Bone marrow (tissue), 2 donors: ENCODE measurements at places on chromosomes 4 and X.
A peak's percentile ranks its signal among the peaks of the same experiment; 100 is the strongest.

GRCh38 chrX:39470588-39471407 lies 627.0 kb downstream of the BCOR start:
- DNase-seq, result no peak

GRCh38 chr4:73187325-73187724 lies 71.3 kb downstream of the ANKRD17 start:
- DNase-seq, result no peak

- DNase-seq, result peak; percentile 64
These were observed 106.0 kb upstream of the NDST4 start for GRCh38 chr4:115219315-115219860.

DNA sequence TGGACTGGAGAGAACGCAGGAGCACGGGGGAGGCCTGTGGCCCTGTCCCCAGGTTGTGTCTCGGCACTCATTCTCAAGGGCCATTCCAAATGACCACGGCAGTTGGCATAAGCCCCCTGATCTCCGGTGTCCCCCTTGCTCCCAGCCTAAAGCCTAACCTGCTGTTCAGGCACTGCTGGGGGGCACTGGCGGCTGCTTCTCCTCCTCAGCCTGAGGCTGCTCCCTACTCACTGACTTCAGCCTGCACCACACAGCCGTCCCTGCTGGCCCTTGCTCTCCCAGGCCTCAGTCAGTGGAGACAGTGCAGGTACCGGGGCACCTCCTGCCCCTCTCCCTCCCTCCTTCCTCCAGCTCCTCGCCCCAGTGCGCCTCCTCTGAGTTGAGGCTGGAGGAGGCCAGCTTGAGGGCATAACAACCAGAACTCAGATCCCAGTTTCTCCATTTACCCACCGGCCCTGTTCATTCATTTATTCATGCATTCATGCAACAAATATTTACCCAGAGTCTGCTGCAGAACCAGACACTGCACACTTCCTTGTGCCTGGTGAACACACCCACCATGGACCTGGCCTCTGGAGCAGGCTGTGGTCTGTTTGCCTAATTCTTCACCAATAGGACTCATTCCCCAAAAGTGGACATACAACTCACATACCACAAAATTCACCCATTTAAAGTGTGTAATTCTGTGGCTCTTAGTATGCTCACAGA lies 65.0 kb downstream of the CPZ start:
- DNase-seq, result no peak

DNA sequence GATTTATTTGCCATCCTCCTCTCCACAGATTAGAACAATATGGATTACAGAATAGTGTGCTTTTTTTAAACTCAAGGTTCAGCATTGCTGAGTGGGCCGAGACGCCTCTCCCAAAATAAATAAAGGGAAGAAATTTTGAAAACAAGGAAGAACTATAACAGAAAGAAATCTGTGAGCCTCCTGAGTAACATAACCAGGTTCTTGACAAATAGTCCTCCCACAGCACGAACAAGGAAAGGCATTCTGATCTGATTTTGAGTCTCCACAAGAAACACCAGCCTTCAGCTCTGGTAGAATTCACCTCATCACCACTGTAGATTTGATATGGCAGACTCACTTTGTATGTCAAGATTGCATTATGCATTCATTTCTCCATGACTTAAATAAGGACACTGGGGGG lies 173.6 kb downstream of the HHIP start:
- no peak for DNase-seq

GRCh38 chrX:39499996-39500395 lies 597.8 kb downstream of the BCOR start:
- DNase-seq, result no peak

DNA sequence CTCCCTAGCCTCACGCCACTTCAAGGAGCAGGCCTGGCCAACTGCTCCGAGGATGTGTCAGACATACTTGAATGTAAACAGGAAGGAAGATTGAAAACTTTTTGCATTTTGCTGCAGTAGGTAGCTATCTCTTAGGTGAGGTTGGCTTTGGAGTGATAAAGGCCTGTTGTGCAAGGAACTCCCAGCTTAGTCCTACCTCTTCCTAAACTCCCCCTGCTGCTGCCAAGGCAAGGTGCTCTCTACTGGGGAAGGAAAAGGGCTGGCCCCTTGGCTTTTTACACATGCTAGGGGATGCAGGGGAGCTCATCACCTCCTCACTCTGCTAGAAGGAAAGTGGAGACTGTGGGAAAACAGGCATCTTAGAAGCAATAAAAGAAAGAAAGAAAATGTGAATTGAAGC lies 10.7 kb upstream of the BRS3 start:
- DNase-seq, result no peak

DNA sequence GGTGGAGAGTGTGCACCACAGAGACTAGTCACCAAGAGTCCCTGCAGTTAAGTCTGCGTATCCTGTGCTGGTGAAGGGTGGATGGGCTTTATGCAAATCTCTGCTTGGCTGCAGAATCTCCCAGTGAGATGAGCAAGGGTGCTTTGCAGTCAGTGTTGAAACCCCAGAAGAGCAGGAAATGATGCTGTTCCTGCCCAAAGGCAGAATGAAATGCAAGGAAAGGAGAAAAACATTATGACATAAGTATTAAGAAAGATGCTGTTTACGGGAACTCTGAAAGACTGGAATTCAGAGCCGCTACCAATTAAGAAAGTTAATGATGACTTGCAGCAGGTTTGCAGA lies 25.4 kb upstream of the ACSL1 start:
- DNase-seq, result peak; percentile 34

DNA sequence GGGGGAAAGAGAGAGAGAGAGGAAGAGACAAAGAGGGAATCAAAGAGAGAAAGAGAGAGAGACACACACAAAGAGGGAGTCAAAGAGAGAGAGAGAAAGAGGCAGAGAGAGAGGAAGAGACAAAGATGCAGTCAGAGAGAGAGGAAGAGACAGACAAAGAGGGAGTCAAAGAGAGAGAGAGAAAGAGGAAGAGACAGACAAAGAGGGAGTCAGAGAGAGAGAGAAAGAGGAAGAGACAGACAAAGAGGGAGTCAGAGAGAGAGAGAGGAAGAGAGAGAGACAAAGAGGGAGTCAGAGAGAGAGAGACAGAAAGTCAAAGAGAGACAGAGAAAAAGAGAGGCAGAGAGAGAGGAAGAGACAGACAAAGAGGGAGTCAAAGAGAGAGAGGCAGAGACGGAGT lies 45.5 kb downstream of the MAGEA9 start:
- DNase-seq, result no peak

- no peak for DNase-seq
These were observed 226.1 kb downstream of the ADGRL3 start for GRCh38 chr4:61426229-61426628.

DNA sequence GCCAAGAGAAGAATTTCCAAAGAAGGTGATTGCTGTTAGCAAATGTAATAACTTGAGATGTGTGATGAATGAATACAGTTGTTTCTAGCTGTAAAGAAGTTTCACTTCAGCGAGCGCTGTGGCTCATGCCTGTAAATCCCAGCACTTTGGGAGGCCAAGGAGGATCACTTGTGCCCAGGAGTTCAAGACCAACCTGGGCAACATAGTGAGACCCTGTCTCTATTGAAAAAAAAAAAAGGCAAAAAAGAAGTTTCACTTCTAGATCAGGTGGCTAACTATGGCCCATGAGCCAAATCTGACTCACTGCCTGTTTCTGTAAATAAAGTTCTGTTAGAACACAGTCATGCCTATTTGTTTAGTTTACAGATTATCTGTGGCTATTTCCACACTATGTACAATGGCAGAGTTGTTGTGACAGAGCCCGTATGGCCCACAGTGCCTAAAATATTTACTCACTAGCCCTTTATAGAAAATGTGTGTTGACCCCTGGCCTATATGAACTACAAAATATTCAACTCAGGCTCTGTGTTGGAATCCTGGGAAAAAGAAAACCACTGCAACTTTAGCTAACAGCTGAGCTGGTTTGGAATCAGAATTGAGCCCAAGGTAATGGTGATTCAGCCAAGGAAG lies 54.1 kb upstream of the PRPS1 start:
- DNase-seq, result no peak

GRCh38 chrX:27555514-27555913 lies 34.6 kb upstream of the DCAF8L2 start:
- DNase-seq, result no peak

GRCh38 chr4:28093071-28093470 lies 1232.4 kb downstream of the STIM2 start:
- DNase-seq, result no peak

DNA sequence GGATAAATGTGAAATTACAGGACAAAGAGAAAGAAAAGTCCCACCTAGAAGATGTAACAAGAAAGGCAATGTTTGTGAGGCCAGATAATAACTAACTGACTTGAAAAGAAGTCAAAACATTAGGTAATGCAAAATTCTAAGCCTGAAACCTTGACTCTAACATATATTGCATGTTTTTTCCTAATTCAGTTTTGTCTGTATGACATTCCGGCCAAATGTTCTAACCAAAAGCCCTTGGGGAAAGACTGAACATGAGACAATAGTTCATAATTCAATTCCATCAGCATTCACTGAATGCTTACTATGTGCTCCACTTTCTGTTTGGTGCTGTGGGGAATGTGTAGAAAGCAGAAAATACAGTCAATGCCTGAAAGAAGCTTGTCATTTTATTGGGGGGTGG lies 84.8 kb upstream of the PLAC1 start:
- DNase-seq, result no peak

GRCh38 chr4:151797131-151797530 lies 36.3 kb upstream of the GATB start:
- no peak for DNase-seq

DNA sequence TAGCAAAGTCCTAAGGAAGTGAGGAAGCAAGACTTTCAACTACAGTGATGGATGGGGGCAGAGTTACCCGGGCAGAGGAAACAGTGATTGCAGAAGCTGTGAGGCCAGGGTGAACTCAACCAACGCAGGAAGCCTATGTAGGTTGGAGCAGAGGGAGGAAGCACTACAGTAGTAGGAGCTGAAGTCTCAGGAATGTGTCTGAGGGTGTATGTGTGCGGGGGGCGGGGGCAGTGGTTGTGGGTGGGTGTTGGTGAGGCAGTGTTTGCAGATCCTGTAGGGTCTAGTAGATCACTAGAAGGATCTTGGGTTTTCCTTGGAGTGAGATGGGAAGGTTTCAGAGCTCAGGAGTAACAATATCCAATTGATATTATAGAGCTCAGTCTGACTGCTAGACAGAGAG lies 9.9 kb upstream of the MID1 start:
- DNase-seq, result no peak

DNA sequence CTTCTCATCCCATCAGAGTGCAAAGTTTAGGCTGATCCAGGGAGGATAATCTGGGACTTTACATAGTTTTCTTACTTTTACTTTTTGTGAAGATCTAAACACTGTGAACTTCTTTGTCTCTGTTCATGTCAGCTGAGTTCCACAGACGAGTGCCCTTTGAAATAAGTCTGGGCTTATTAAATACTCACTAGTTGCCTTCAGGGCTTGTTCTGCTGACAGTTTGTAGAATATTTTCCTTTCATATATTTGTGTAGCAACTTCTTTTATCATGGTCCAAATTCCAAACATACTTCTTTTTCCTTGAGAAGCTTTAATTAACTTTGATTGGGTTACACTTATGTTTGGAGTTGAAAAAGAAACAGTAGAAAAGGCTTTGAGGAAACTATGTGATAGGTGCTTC lies 109.6 kb downstream of the SH2D1A start:
- DNase-seq, result no peak

DNA sequence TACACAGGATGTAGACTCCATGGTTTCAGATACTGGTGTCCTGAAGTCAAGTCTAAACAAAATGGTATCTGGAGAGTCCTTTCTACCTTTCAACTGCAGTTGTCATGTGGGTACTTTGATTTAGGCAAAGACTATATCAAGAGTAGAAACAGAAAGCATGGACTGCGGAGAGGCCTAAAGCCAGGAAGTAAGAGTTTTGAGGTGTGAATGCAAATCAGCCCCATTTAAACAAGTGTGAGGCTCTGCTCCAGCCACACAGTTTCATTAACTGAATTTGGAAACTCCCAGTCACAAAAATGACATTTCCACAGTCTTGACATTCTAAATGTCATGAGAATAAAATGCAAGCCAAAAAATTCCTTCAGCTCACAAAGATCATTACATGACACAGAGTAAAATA lies 87.2 kb upstream of the MCF2 start:
- no peak for DNase-seq
